ENCODE measurements at places on chromosomes 4 and X.
A peak's percentile ranks its signal among the peaks of the same experiment; 100 is the strongest.

- no peak for DNase-seq
These were observed 2313.8 kb downstream of the ARAP2 start for GRCh38 chr4:33930497-33930896.

DNA sequence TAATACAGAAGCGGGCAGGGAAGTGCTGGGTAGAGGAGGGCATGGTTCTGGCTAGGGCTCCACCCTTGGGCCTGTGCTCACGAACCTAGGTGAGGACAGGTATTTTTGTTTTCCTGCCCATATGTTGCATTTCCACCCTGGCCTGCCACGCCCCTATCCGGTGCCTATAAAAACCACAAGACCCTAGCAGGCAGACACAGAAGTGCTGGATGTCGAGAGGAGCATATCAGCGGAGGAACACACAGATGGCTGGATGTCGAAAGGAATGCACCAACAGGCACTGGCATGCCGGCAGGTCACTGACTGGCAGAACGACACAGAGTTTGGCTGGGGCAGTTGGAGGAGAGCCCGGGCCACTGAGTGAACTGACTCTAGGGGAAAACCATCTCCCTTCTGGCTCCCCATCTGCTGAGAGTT lies 316.6 kb upstream of the BOD1L1 start:
- DNase-seq, result no peak

DNA sequence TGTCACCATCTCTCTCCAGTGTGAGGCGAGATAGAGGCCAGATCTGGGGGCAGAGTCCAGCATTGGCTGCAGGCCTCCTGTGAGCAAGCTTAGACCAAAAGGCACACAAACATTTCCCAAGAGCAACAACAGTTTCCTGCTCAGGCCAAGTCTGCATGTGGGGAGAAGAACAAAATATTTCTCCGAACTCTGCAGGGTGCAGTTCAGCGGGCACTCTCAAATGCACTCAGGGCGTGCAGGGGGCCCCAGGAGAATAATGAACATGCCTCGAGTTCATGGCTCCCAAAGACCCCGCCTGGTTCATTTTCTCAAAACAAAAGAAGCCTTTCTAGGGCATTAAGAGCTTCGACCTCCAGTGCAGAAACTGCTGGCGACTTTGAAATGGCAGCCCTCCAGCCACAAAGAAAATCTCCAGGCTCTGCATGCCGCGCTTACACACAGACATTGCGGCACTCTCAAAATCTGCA lies 57.8 kb upstream of the HELT start:
- DNase-seq, result no peak

- DNase-seq, result no peak
These were observed 55.7 kb upstream of the NUDT6 start for GRCh38 chr4:122978109-122978508.

- no peak for DNase-seq
These were observed 1568.6 kb upstream of the PCDH7 start for GRCh38 chr4:29151584-29151983.

DNA sequence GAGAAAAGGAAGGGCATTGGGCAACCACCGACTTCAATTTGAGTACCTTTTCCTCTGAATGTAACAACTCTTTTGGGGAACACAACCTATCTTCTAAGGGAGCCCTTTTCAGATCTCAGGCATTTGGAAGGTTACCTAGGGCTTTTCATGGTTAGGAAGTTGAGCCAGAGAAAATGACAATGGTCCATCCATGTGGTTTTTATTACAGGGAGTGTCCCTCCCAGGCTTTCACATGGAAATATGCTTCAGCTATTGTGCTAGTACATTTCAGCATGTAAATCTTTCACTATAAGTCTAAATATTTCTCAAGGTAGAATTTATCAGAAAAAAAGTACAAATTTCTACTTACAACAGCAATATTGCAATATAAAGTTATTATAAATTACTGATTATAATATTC lies 259.8 kb downstream of the IQCM start:
- DNase-seq, result no peak

GRCh38 chrX:41475191-41475590 lies 28.0 kb downstream of the NYX start:
- no peak for DNase-seq

GRCh38 chr4:120653804-120654573 lies 268.5 kb downstream of the PRDM5 start:
- DNase-seq, result no peak

GRCh38 chr4:113476800-113477199 lies 284.7 kb downstream of the CAMK2D start:
- peak; percentile 49 for DNase-seq

DNA sequence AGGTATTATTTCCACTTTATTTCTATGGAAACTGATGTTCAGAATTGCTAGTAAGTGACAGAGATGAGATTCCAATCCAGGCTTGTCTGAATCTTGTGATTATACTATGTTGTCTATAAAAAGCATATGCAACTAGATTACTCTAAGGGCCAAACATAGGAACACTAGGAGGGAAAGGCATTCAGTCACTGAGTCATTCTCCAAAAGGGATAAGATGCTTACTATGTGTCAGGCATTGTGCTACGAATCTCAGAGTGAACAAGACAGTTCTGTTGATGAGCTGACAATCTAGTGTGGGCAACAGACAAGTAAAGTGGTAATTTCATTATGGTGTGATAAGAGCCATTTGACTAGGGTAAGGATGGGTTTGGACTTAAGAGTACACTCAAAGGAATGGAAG lies 77.2 kb downstream of the RASL11B start:
- DNase-seq, result no peak

DNA sequence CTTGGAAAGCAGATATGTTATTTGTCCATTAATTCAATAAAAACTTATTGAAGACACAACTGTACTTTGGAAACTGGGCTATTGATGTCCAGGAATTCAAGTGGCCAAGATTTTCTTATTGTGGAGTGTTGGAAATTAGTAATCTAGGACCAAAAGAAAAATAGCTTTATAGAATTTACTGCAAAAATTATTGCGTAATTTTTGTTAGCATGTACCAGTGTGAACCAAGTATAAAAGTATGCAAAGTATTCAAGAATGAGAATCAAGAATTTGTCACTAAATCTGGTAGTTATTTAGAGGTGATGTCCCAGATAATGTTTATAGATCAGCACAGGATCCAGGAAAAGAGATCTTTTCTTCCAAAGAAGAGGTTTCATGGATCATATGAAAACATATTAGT lies 468.9 kb upstream of the CTSO start:
- no peak for DNase-seq

GRCh38 chrX:78661836-78662235 lies 2.7 kb upstream of the RTL3 start:
- no peak for DNase-seq

- no peak for DNase-seq
These were observed 45.6 kb downstream of the TMEM154 start for GRCh38 chr4:152634110-152634760.

DNA sequence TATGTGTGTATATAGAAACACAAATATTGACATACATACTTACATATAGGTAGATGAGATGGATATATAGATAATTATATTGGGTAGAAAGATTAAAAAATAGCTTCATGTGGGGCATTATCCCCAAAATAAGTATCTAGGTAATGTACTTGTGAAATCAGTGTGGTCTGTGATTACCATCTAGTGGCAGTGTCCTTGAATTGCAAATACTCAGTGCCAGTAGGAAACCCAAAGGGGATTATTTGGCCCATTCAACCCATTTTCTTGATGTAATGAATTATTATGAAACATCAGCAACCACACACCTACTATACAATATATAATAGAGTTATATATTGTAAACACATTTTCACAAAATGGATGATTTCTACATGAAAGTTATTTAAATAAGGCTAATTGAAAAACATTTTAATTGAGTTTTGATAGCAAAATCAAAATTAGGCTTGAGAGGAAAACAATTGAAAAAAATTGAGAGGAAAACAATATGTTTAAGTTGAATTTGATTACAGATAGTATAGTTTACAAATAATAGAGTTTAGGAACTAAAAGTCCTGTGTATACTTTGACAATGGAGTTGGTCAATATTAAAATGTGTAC lies 389.4 kb downstream of the GALNTL6 start:
- no peak for DNase-seq

- DNase-seq, result no peak
These were observed 11.3 kb downstream of the QDPR start for GRCh38 chr4:17500574-17500973.

DNA sequence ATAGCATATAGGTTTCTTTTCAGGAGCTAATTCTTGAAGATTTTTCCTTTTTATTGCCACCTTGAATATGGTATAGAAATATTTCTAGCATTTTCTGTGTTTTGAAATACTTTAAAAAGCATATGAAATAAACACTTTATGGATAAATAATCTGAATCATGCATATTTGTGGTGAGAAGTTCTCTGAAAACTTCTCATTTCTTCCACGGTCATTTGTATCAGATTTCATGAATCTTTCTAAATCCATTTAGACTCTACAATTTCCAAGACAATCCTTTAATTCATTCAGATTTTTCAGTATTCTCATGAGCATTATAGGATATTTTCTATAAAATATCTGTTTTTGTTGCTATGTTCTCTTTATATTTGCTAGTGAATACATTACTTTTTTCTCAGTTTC lies 16.2 kb upstream of the CA5B start:
- DNase-seq, result no peak

GRCh38 chrX:48591255-48591791 lies 6.0 kb upstream of the WDR13 start:
- DNase-seq, result no peak

DNA sequence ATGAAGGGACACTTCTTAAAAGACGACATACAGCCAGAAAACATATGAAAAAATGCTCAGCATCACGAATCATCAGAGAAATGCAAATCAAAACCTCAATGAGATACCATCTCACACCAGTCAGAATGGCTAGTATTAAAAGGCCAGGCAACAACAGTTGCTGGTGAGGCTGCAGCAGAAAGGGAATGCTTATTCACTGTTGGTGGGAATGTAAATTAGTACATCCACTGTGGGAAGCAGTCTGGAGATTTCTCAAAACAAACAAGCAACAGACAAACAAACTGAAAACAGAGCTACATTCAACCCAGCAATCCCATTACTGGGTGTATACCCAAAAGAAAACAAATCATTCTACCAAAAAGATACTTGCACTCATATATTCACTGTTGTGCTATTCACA lies 197.9 kb downstream of the EVC2 start:
- no peak for DNase-seq

DNA sequence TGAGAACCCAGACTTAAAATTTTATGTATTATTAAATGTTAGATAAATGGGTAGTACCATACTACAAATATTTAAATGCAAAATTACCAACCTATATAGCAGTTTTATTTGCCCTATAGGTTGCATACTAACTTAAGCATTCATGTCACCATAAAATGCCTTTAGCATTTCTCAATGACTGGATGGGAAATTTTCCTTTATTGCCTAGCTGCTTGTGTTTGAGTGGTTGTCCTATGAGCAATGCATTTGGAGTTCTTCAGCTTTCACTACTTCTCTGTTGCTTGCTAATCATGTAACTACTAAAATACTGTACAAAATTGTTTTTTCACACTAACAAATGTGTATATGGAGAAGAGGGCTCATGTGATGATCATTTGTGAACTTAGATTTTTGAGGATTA lies 44.2 kb upstream of the CEP135 start:
- no peak for DNase-seq

- peak; percentile 75 for DNase-seq
These were observed 6.5 kb upstream of the RNF4 start for GRCh38 chr4:2462218-2462991.

DNA sequence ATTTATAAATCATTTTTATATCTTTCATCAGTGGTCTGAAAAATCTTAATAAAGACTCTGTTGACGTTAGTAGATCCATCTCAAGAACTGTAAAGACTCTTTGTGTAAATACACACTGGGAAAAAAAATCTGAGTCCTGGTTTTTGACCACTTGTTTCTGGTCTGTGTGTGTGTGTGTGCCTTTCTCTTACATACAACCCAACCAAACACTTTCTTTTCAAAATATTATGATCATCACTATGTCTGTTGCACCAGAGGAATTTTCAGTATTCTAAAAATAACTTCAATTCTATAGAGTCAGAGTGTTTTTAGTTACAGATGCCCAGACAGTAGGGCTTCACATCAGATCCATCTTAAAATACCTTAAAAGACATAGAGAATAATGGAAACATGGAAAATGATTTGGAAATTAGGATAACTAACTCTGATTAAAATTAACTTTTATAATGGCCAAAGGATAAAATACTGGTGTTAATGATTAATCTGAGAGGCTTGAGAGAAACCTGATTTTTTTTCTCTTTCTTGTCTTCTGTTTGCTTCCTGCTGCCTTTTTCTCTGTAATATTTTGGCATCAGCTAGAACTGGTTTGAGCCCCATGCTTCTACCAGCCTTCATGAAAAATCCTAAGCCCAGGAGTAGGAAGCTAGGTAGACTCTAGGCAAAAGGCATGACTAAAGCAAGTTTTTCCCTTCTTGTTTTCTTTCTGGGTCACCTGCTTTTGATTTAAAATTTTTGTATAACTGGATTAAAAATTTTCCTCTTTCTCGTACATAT lies 99.7 kb downstream of the ATXN3L start:
- DNase-seq, result no peak

GRCh38 chr4:40170588-40170987 lies 26.2 kb upstream of the RHOH start:
- no peak for DNase-seq

DNA sequence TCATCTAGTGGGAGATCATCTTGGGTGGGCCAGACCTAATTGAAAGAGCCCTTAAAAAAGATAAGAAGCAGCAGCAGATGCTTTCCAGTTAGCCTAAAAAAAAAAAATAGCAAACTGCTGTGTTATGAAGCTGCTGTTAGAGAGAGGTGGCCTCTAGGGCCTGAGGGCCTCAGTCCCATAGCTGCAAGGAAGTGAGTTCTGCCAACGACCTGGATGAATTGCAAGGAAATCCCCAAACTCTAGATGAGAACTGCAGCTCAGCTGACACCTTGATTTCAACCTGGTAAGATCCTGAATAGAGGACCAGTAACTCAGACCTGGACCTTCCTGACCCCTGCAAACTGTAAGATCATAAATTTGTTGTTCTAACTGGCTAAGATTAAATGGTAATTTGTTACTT lies 275.2 kb downstream of the TENM3 start:
- no peak for DNase-seq

DNA sequence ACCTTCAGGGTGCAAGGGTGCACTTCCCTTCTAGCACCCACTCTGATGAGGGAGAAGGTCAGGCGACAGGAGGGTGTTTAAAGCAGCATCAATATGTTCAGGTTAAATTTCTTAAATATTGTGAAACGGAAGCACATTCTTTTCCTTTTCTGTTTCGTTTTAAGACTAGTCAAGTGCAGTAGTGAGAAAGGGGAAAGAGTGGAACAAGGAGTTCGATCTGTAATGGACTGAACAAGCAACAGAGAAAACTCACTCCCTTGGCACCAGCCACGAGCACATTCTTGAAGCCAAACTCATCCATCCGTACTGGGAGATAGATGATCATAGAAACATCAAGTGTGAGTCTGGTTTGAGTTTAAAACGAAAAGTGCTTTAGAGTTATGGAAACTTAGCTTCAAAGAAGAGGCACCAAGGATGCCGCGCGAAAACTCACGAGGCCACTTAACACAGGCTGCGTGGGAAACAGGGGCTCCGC lies 815 bp downstream of the FAM53A start:
- DNase-seq, result no peak

GRCh38 chrX:133655275-133656265 lies 240.3 kb upstream of the GPC4 start:
- no peak for DNase-seq

- no peak for DNase-seq
These were observed 163.3 kb upstream of the SLC7A11 start for GRCh38 chr4:138405466-138405891.
